LHCN-M2 (cell line): ENCODE measurements at places on chromosomes 16 and 17. TPM values are rescaled to one million over a fixed set of nuclear protein-coding genes. Genes with fewer than 3 reads are reported as not detected.

Gene GEMIN4
- 20.5 and 23.0 TPM in 2 replicates for total RNA-seq

Gene TNP2
- not detected in 2 replicates for total RNA-seq

Gene CTRB1
- not detected in 2 replicates for total RNA-seq

Gene EVI2B
- total RNA-seq, result 6.3 and 10.6 TPM in 2 replicates

Gene HS3ST6
- not detected in 2 replicates for total RNA-seq

Gene TERB1
- total RNA-seq, result not detected in 2 replicates
